ENCODE measurements at places on chromosomes 2 and 18.

DNA sequence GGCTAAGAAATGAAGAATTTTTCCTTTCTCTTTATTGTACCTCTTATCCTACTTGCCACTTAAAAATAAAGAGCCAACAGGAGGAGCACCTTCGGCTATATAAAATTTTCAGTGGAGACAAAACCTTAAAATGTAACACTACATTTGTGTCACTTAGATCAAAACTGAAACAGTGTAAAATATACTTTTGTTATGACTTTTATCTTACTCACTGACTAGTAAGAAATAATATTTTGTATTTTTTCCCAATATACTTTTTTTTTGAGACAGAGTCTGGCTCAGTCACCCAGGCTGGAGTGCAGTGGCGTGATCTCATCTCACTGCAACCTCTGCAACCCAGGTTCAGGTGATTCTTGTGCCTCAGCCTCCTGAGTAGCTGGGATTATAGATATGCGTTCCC, 28.3 kb downstream of the KCNJ13 start:
- DNase-seq, result no peak

DNA sequence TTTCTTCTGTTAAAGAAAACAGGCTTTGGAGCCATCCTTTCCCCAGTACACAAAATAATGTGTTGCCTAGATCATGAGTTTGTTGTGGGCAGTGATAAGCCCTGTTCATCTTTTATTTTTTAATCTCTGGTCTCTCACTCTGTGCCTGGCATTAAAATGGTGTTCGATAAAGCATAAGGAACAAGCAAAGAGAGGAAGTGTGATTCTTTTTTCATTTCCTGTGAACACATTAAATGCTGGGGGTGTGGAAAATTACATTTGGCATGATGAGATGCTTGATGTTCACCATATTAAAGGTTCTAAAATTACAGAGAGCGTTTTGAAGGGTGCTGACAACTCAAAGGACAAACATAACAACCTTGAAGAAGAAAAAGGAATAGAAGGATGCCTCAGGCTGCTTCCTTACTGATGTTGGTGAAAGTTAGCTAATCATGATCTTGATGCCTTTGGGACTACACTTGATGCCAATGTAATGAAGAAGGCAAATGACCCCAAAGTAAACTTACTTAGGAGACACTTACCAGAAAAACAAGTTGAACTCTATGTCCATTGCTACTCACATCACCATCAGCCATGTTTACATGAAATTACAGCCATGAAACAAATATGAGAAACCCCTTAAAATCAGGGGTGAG, 33.0 kb downstream of the TMEFF2 start:
- no peak for DNase-seq

GRCh38 chr18:49178736-49179135, 228.0 kb upstream of the SMAD7 start:
- DNase-seq, result no peak

DNA sequence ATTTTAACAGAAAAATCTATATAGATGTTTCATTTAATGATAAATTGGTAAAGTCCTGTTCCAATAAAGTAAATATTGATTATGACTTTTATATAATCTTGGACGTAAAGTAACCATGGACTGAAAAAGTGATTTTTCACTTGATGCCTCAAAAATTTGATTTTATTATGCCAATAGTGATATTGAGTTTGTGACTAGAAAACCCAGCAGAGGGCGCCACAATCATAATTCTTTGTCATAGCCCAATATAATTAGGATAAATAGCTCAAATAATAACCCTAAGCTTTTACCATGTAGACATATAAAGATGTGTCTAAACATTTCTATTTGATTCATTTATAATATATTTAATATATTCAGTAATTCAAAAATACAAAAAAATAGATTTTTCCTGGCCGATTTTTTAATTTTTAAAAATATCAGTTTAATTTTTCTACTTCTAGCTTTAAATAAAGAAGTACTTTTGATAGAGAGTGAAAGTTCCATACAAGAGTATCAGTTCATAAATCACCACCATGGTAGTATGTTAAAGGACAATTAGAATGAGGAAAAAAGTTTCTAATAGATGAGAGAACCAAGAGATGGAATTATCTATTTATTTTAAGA, 30.7 kb downstream of the CAMKMT start:
- no peak for DNase-seq

DNA sequence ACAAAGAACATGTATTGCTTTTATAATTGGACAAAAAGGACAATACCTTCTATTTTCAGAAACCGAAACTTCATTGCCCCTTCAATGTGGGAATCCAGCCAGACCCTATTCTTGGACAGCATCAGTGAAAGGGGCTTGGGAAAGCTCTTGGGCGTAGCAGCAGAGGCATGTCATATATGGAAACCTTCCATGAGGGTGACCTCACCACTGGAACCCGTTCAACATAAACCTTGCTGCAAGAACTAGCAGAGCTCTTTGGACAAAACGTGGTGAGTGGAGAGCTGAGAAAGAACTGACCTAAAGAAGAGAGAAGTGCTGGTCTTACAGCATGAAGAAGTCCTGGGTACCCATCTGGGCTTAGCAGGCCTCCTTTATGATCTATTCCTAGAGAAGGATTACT, 22.7 kb upstream of the ACTG2 start:
- DNase-seq, result no peak

DNA sequence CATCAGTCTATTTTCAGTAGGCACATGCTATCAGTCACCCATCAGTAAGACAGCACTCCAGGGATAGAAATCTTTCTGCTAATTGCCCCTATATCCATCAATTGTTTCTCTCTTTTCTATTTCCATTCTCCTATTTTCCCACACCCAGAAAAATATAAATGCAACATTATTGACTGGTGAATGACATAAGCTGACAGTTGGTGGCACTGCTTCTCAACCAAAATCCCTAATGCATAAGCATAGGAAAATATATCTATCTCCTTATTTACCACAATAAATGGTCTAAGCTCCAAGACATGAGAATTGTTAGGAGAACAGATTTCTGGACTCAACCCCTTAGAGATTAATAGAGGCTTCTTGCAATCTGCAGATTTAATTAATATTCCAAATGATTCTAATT, 64.0 kb upstream of the REG3A start:
- DNase-seq, result no peak

DNA sequence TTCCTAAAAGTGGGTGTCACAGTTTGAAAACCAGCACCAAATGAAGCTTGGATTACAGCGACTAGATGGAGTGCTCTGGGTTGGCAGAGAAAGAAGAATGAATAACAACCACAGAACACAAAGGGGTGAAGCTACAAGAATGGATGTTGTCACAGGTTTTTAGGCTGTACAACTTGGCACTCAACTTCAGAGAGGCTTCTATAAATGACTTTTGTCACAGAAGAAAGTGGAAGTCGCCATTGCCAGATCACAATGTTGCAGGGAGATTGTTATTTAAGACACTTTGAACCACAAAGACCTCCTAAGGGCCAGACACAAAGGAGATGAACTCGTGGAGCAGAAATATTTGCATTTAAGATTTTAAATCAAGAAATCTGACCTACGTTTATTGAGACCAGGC, 354.2 kb downstream of the CDH7 start:
- no peak for DNase-seq

DNA sequence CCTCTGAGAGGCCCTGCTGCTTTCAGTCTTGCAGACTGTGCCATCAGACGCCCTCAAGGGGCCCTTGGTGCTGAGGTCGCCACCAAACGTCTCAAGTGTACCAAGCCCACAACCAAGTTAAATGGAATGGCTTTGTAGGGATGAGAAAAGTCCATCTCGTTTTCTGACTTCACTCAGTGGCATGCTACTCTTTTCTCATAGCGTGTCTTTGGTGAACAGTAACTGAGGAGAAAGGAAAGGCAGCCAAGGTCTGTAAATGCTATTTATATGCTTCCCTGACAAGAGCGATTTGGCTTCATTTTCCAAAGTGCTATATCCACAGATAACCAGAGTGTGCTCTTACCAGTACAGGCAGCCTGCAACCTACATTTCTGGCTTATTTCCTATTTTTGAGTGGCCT, 123.0 kb downstream of the MTX2 start:
- DNase-seq, result no peak

GRCh38 chr2:33384599-33384961, 91.9 kb upstream of the RASGRP3 start:
- DNase-seq, result no peak

DNA sequence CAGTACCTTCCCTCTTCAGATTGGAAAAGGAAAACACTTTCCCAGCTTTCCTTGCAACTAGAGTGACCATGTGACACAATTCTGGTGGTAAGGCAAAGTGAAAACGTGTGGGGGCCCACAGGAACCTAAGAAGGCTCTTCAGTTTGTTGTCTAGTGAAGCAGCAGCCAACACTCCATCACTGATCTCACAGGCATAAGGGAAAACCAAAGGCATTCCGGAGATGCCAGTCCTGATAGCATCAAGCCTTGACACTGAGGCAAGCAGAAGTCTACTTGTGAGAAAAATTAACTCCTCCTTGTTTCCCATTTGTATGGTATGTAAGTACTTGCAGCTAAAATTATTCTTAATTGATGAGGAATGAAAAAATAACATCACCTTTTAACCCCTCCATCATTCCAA, 88.3 kb downstream of the ETAA1 start:
- DNase-seq, result no peak

GRCh38 chr2:191401287-191401686, 156.1 kb downstream of the MYO1B start:
- DNase-seq, result no peak

- DNase-seq, result no peak
Measured at GRCh38 chr2:27442920-27443282, 720 bp downstream of the KRTCAP3 start.

- DNase-seq, result no peak
Measured at GRCh38 chr2:201622306-201622970, 20.9 kb downstream of the TMEM237 start.

- no peak for DNase-seq
Measured at GRCh38 chr2:86078774-86079545, 26.7 kb downstream of the POLR1A start.

DNA sequence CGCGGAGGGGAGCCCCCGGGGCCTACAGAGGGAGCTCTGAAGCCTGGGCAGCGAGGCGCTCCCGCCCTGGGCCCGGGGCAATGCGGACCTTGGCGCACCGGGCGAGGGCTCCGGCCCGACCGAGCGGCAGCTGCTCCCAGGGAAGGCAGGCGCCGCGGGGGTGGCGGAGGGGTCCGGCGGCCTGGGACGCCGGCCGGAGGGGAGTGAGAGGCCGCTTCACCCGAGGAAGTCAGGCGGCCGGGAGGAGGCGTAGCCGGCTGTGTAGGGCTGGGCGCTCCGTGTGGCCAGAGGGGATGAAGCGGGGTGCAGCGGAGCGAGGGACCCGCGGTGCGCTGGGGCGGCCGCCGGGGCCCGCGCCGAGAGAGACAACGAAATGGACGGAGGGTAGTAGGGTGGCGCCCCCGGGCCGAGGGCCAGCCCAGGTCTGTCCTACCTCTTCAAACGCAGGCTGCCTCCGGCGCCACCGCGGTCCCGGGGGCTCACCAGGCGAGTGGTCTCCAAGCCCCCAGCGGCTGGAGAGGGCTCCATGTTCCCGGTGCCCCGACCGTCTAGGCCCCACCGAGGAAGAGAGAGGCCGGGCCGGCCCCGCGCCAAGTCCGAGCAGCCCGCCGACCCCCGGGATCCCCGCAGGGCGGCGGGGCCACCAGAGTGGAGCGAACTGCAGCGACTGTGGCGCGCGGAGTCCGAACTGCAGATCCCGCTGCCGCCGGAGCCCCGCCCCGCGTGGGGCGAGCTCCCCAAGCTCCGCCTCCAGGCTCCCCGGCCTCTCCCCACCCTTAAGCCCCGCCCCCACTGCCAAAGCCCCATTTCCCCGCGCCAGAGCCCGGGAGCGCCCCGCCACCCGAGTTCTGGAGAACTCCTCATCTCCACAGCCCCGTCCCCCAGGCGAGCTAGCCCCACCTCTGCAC, at the start of gene SLC30A3:
TSS of gene SLC30A3 (minus strand) at position 669 of the 908 bp plus-strand sequence. CDS start at position 528, 141 bp downstream.
- no peak for DNase-seq

- no peak for DNase-seq
Measured at GRCh38 chr2:111716905-111717775, 166.9 kb downstream of the ANAPC1 start.

- no peak for DNase-seq
Measured at GRCh38 chr2:28413152-28413898, 20.7 kb downstream of the FOSL2 start.

DNA sequence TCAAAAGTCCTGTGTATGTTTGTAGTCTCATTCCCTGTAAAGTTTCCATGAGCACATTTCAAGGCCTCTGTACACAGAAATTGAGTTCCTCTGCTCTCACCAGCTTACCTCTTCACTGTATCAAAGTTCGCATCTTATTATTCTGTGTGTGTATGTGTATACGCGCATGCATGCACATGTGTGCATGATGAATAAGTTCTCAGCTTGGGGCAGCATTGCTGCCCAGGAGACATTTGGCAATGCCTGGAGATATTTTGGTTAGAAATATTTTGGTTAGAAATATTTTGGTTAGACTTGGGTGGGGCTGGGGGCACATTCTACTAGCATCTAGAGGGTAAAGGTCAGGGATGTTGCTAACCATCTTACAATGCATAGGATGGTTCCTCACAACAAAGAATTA, 23.4 kb downstream of the TCF7L1 start:
- DNase-seq, result no peak

DNA sequence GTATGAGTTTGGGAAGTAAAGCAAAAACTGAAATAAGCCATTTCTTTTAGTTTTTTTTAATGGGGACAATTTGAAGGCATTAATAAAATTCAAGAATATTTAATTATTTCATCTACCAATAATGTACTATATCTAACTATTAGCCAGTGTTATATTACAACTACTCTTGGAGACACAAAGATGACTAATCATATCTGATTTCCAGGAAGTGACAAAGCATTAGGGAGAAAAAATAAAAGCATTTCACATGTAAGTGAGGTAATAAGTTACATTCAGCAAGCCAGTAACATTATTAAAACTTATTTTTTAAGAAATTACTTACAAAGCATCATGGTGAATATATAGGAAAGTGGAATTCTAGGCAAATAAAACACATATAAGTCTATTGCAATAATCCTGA, 781.3 kb upstream of the NRXN1 start:
- DNase-seq, result no peak

- no peak for DNase-seq
Measured at GRCh38 chr2:98404556-98405250, 40.0 kb upstream of the INPP4A start.

DNA sequence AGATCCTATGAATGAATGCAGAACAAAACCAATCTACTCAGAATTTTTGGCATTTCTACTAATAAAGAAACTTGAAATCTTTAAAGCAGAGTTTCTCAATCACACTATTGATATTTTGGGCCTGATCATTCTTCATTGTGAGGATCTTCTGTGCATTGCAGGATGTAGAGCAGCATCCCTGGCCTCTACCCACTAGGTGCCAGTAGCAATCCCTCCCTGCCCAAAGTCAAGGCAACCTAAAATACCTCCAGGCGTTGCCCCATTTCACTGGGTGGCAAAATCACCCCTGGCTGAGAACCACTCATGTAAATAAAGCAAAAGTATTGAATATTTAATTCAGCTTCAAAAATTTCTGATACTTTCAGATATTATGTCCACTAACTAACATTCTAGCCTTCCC, 213.0 kb downstream of the SP3 start:
- no peak for DNase-seq

- DNase-seq, result no peak
Measured at GRCh38 chr18:477565-477964, 22.9 kb downstream of the COLEC12 start.
